ENCODE measurements at places on chromosomes 7 and 10. TPM values are rescaled to one million over a fixed set of nuclear protein-coding genes. Genes with fewer than 3 reads are reported as not detected.

- DNase-seq, result no peak
Observed at GRCh38 chr10:78654047-78654590, 414.6 kb upstream of the ZMIZ1 start.

Gene TMEM139
- total RNA-seq, result 3.2 TPM

GRCh38 chr10:95422233-95422632 lies 131.4 kb upstream of the PDLIM1 start:
- no peak for DNase-seq

GRCh38 chr7:92598310-92598981 lies 8.3 kb upstream of the FAM133B start:
- DNase-seq, result no peak

GRCh38 chr7:22008683-22009082 lies 63.0 kb upstream of the CDCA7L start:
- no peak for DNase-seq

- no peak for DNase-seq
Observed at GRCh38 chr7:7104314-7104698, 78.0 kb upstream of the C1GALT1 start.

- DNase-seq, result no peak
Observed at GRCh38 chr10:62475551-62475950, 101.4 kb downstream of the ZNF365 start.

GRCh38 chr7:78141522-78142281 lies 343.1 kb downstream of the PHTF2 start:
- DNase-seq, result no peak

GRCh38 chr7:110854166-110854565 lies 236.8 kb upstream of the LRRN3 start:
- DNase-seq, result no peak

DNA sequence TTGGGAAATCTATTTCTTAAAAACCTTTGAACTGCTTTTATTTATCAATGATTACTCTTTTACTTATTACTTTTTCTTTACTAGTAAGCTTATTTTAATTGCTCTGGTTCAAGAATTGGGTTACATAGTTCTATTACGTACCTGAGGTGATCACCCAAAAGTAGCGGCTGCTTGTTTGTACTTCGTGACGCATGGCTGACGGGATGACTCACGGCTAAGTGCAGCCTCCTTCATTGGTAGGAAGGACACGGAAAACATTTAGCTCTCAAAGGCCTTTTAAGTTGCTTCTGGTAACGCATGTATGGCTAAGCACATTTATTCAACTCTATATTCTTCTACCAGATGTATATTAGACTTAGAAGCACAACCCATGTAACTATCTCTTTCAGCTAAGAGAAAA lies 285.8 kb upstream of the SP4 start:
- no peak for DNase-seq

Gene SYNPO2L
- total RNA-seq, result not detected

DNA sequence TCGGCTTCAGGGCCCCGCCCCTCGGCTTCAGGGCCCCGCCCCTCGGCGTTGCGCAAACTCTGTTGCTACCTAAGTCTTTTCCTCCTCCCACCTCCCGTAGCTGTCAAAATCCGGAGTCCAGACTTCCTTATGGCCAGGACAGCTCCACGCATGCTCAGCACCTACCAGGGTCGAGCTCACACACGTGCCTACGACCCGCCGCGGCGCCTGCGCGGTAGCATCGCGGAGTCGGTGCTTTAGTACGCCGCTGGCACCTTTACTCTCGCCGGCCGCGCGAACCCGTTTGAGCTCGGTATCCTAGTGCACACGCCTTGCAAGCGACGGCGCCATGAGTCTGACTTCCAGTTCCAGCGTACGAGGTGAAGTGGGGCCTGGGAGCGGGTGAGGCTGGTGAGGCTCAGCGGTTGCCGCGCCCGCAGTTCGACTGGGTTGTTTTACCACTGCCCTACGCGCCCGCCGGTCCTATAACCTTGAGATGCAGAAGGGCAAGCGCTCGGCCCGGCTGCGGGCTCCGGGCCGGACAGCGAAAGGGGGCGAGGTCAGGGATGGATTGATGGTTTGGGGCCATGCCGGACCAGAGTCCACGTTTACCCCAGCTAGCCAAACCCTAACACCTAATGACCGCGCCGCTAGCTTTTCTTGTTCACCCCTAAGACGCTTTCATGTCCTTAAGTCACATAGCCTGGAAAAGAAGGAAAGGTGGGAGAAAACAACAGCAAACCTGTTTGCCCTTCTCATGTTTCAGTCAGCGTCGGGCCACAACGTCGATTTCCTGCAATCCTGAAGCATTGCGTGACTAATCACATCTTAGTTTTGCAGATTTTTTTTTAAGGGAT lies at the start of gene CISD1:
Gene CISD1 (plus strand): TSS at position 217 of the 836 bp plus-strand sequence. CDS start 112 bp downstream, at position 329.
- DNase-seq, result peak; percentile 91
